Kidney (tissue), 22 donors: ENCODE measurements at places on chromosomes 7 and 10. TPM values are rescaled to one million over a fixed set of nuclear protein-coding genes. Genes with fewer than 3 reads are reported as not detected.

The TACR2 gene
- 0.38 TPM for total RNA-seq

The NANOS1 gene
- total RNA-seq: 1.1 TPM

The FKBP6 gene
- 0.13 TPM for total RNA-seq

The SEC31B gene
- total RNA-seq: 10.6 TPM

The PTN gene
- 12.0 TPM for total RNA-seq

The ZNF117 gene
- total RNA-seq: 12.6 TPM

The MACC1 gene
- total RNA-seq: 72.6 TPM

The TWNK gene
- total RNA-seq: 8.9 TPM

The COPS6 gene
- 89.1 TPM for total RNA-seq

The CDC14C gene
- total RNA-seq: not detected

The HHEX gene
- total RNA-seq: 10.0 TPM

The PRKCQ gene
- total RNA-seq: 17.5 TPM

The TRIM50 gene
- 0.19 TPM for total RNA-seq

The TDRD1 gene
- 0.88 TPM for total RNA-seq

The SHOC2 gene
- total RNA-seq: 66.8 TPM

The ARL5B gene
- 9.7 TPM for total RNA-seq

The SLC16A12 gene
- 38.8 TPM for total RNA-seq

The NUTM2D gene
- 9.0 TPM for total RNA-seq
